ENCODE measurements at places on chromosomes 1 and 21. TPM values are rescaled to one million over a fixed set of nuclear protein-coding genes. Genes with fewer than 3 reads are reported as not detected.

The VHLL gene
- not detected for total RNA-seq

The TSACC gene
- not detected for total RNA-seq

DNA sequence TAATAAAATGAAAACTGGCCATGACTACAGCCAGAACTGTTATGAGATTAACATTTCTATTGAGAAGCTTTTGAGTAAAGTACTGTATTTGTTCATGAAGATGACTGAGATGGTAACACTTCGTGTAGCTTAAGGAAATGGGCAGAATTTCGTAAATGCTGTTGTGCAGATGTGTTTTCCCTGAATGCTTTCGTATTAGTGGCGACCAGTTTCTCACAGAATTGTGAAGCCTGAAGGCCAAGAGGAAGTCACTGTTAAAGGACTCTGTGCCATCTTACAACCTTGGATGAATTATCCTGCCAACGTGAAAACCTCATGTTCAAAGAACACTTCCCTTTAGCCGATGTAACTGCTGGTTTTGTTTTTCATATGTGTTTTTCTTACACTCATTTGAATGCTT, 164.0 kb downstream of the NEK7 start:
- no peak for DNase-seq

DNA sequence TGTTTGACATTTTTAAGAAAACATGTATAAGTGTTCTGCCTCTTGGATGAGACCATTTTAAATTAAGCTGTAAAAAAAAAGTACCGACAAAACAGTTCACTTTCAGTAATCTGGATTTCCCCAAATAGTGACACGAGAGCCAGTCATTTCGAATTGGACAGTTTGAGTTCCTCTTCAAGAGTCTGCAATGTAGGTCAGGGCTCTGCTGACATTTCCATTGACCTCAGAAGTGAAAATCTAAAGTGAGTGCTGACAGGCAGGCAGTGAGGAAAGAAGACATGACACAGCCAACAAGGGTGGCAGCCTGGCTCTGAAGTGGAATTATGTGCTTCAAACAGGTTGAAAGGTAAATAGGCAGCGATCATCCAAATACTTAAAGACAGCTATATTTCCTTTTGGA, at the start of gene IL23R:
Gene IL23R (plus strand): TSS at position 259 of the 400 bp plus-strand sequence. CDS start 1,667 bp downstream, outside the sequence.
- no peak for DNase-seq

- DNase-seq, result no peak
Measured at GRCh38 chr21:33441489-33442477, 38.0 kb downstream of the TMEM50B start.

- DNase-seq, result peak; percentile 87
Measured at GRCh38 chr1:100400404-100400803, 48.1 kb downstream of the CDC14A start.

GRCh38 chr1:223771814-223772770, 59.8 kb downstream of the CAPN2 start:
- DNase-seq, result no peak

GRCh38 chr1:66033781-66034180, 241.1 kb downstream of the PDE4B start:
- no peak for DNase-seq

DNA sequence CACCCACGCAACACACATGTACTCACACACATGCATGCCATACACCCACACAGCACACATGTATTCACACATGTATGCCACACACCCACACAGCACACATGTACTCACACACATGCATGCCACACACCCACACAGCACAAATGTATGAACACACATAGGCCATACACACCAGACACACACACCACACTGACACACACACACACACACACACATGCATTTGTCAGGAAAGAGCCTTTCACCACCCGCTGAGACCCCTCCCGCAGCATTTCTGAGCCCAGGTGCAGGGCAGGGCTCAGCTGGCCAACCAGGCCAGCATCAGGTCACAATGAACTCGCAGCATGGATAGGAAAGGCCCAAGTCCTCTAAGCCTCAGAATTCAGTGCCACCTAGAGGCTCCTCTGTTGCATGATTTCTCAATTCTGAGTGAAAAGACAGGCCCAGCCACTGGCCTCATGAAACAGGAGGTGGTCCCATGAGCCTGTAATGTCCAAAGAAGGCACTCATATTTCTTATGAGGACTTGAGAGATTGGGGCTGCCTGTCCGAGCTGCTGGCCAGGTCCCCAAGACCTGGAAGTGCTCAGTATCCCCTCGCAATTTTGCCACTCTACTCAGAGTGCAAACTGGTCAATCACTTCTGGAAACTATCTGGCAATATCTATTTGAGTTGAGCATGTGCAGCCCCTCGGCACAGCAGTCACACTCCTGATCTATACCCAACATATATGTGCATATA, 57.3 kb downstream of the PSMG1 start:
- no peak for DNase-seq

GRCh38 chr1:113041569-113042284, 31.3 kb upstream of the LRIG2 start:
- no peak for DNase-seq

GRCh38 chr1:220385158-220385557, 112.9 kb upstream of the RAB3GAP2 start:
- DNase-seq, result no peak

- no peak for DNase-seq
Measured at GRCh38 chr1:66521721-66522365, 12.1 kb upstream of the SGIP1 start.

DNA sequence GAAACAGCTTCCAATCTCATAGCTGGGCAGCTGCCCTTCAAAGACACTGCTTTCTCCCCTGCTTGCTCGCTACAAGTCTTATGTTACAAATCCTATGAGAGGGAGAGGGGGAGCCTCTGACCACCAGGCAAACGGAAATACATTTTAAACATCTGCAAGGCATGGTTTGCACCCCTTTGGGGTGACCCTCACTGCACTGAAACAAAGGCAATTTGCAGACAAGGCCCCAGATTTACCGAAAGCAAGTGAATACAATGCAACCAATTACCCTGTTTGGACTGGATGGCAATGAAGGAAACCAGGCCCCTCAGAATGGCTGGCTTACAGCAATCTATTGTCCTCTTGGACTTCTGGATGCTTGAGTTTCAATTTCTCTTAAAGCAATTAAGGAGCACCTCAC, 11.8 kb upstream of the ATP13A2 start:
- no peak for DNase-seq

DNA sequence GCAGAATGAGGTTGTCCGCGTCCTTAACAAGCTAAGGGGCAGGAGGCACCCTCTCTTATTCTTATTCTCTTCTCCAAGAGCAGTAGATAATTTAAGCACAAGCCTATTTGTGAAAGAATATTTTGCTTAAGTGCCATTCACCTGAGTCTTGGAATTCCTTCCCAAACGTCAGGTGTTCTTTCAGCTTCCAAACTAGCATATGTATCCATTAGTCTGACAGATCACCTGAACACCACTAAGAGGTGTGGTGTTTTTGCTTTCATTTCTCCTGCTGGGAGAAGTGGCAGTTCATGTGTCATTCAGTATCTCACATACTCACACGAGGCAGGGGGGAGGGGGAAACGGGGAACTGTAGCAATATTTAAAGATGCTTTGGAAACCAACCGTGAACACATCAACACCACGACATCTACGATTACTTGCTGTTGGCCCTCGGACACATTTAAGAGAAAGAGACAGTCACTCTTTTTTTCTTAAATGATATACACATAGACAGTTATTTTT, 45.5 kb upstream of the RBM15 start:
- DNase-seq, result no peak

All from cardiac septum (tissue), 1 donor.